Bronchial epithelial cell (primary cell): ENCODE measurements at places on chromosomes 3 and 15. TPM values are rescaled to one million over a fixed set of nuclear protein-coding genes. Genes with fewer than 3 reads are reported as not detected.
A peak's percentile ranks its signal among the peaks of the same experiment; 100 is the strongest.

The SLC12A1 gene
- not detected in 2 replicates for total RNA-seq

The SLC38A3 gene
- total RNA-seq = not detected in 2 replicates

The TMEM158 gene
- 1.3 and 1.6 TPM in 2 replicates for total RNA-seq

The SLC22A14 gene
- 0.26 and 0.64 TPM in 2 replicates for total RNA-seq

The PCCB gene
- 56.7 and 62.1 TPM in 2 replicates for total RNA-seq

The NDN gene
- total RNA-seq = 10.0 and 10.9 TPM in 2 replicates

The RBMS3 gene
- 3.4 and 5.9 TPM in 2 replicates for total RNA-seq

The MRPS22 gene
- 77.7 and 94.2 TPM in 2 replicates for total RNA-seq

- DNase-seq = no peak
Observed at GRCh38 chr3:127053979-127054378, 71.1 kb downstream of the PLXNA1 start.

DNA sequence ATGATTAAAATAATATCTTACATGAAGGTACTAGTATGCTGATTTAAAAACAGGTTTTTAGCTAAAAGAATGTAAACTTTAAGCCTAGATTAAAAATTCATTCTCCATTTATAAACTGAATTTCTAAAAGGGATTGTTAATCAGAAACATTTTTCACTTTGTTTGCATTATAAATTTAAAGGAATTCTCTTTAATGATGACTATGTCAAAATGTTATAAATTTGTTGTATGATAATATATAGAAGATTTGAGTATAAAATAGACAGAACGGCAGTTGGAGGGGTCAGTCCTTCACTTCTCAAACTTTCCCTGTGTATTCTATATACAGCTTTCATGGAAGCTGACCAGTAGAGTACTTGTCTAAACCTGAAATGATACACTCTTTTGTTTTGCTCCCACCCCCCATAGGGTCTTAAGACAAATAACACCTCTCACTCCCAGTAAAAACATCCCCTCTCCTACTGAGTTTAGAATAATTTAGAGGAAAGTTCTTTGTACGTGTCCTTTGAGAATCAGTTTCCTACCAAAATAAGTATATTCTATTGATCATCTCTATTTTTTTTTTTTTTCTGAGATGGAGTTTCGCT, 64.9 kb upstream of the PYGO1 start:
- DNase-seq = no peak

- DNase-seq = no peak
Observed at GRCh38 chr15:87487484-87487883, 769.1 kb downstream of the NTRK3 start.

DNA sequence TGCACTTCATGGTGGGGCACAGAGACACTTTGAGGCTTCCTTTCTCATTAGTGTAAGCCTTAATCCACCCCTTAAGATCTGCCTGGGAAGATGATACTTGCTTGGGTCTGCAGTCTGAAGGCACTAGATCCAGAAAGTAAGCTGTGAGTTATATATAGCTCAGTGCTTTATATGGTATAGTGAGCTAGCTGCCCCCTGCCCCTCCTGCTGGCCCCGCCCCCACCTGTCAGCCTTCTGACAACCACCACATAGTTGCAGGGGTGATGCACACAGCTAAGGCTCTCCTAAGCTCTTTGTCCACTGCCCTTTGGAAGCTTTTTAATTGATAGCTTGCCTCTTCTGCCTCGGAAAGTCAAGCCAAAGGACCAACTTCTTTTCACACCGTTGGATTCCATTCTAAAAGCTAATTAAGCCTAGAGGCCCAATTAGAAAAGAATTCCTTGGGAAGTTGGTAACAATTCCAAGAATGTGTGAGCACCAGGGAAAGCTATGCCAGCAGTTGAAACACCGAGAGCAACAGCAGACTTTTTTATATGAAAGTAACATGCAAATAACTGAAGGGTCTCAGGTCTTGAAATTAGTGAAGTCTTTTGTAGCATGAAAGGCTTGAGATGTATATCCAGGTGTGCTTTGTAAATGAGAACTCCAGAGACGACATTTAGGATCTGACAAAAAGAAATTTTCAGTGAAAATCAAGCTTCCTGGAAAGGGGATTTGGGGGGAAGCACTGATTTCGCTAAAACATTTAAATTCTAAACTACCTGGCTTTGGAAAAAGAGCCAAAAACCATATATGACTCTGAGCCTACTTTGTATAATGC, 2.3 kb downstream of the TPM1 start:
- DNase-seq = no peak

- DNase-seq = no peak
Observed at GRCh38 chr3:4757575-4758248, 221.5 kb upstream of the BHLHE40 start.

GRCh38 chr3:100825574-100825973, 116.3 kb downstream of the TFG start:
- DNase-seq = no peak

GRCh38 chr15:26504009-26504408, 268.9 kb downstream of the GABRB3 start:
- peak; percentile 2 for DNase-seq

DNA sequence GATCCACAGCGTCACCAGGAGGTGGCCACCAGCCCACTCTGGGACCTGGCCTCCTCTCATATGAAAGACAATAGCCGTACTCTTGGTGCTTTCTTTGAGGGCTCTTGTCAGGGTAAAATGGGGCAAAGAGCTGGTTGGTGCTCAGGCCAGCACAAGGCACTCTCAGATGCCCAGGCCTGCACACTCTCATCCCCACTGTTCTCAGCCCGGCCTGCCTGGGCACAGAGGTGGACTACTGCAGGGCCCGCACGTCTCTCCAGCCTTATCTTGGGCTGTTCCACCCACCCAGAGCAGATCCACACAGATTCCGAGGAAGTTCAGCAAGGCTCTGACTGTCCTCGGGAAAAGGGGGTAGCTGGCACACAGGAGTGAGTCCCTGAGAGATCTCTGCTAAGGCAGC, 122.8 kb upstream of the PRR20G start:
- no peak for DNase-seq

- no peak for DNase-seq
Observed at GRCh38 chr3:182568261-182568660, 225.0 kb upstream of the ATP11B start.

DNA sequence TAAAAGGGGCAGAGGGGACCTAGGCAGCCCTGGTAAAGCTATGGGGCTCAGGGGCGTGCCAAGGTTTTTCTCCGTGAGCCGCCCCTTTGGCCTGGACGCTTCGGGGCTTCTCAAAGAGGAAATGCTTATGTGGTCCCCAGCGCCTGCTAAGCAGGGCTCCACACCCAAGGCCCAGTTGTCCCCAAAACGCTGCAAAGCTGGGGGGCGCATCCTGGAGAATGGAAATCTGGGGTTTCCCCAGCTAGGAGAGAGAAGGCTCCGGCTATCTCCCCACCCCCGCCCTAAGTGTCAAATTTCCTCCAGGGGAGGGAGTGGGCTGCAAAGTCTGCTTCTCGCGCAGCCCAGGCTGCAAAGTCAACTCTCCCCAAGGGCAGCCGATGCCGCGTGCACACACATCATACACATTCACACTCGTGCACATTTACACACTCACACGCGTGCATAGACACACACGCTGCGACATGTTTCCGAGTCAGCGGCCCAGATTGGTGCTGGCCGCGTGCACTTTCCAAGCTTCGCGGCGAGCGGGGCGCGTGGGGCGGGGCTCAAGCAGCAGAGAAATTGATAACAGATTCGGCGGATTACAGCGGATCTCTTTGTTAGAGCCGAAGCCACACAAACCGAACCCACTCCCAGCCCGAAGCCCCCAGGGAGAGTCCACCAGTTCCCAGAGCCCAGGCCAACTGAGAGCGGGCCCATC, 4.5 kb downstream of the WNT5A start:
- DNase-seq = no peak

DNA sequence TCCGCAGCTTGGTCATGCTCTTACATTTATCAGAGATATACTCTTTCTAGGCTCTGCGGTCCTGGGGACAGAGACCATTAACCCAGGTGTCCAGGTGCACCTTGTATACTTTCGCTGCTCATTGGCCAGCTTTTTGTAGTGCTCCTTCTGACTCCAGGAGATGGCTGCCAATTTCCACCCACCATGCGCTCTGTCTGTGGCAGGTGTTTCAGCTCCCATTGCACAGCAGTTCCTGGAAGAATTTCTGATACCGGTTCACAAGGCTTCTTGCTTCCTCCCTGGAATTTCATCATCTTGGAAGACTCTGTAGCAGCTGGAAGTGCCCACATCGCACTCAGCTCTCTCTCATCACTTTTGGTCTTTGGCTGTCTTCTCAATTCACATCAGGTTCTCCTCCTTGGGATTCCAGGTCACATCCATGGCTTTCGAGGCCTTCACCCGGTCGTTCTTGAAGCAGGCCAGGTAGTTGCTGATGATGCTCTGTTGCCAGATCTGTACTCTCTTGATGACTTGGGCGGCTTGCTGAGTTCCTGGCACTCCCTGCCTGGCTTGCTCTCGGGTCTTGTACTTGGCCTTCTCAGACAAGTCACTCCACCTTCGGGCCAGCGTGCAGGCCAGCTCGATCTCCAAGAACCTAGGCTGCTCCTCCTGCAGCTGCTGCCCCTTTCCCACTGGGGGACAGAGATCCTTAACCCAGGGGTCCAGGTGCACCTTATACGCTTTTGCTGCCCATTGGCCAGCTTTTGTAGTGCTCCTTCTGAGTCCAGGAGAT, 41.1 kb upstream of the ARL8B start:
- no peak for DNase-seq

GRCh38 chr3:133970339-133970738, 59.4 kb downstream of the SLCO2A1 start:
- DNase-seq = no peak

DNA sequence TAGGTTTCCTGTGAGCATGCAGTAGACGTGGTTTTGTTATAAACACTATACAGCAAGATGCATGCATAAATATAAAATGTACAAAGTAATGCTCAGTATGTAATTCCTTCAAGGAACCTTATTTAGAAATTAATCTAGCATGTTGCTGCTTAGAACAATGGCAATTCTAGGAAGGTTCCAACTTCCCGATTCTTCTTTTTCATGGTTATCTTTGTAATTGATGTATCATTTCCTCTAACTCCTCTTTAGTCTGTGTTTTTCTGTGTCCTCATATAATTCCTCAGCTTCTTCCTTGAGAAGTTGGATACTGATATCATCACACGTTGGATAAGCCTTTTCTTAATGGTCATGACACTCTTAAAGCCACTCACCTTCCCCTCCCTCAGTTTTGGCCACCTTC, 3.5 kb downstream of the TSEN2 start:
- no peak for DNase-seq

- DNase-seq = no peak
Observed at GRCh38 chr15:83631534-83631933, 22.4 kb upstream of the ADAMTSL3 start.

- DNase-seq = no peak
Observed at GRCh38 chr3:146655333-146655996, 50.3 kb upstream of the PLSCR5 start.

GRCh38 chr15:66685638-66686150, 16.3 kb upstream of the SMAD6 start:
- DNase-seq = peak; percentile 27

GRCh38 chr15:74657846-74658245, 38.0 kb downstream of the EDC3 start:
- DNase-seq = peak; percentile 43

DNA sequence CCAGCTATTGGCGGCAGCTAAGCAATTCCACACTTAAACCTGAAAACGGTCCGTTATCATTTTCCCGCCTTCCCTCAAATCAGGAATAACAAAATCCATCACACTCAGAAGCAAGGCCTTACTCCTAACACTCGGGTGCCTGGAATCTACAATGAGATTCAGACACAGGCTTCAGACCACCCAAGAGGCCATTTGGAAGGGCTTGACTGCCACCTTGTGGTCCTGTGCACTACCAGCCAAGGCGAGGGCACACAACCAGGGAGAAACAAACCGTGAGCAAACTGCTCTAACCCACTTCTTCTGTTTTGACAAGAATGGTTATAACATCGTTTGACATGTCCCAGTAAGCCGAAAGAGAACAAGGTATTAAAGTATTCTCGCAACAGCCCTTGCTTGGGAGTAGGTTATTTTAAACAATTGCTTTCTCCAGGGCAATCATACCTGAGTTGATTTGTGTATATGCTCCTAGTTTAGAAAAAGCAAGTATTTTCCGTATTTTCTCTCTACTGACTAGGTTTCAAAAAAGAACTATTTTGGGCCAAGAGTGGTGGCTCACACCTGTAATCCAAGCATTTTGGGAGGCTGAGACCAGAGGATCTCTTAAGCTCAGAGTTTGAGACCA, 40.1 kb upstream of the TAFA4 start:
- peak; percentile 44 for DNase-seq

- DNase-seq = no peak
Observed at GRCh38 chr3:17045705-17046104, 160.9 kb downstream of the PLCL2 start.

- peak; percentile 3 for DNase-seq
Observed at GRCh38 chr15:75456710-75457109, 5.2 kb upstream of the SIN3A start.

DNA sequence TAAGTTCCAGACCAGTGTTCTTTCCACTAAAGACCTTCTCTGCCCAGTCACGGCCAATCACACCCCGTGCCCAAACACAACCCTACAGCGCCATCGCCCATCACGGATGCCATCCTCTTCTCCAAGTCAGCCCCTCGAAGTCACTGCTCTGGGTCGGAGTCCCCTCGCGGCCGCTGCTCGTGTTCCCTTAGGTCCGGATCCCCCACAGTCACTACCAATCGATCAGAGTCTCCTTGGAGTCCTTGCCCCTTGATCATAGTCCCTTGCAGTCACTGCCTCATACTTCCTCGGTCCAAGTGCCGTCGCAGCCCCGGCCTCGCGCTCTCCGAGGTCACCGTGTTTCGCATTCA, 461 bp downstream of the PCYT1A start:
- no peak for DNase-seq

DNA sequence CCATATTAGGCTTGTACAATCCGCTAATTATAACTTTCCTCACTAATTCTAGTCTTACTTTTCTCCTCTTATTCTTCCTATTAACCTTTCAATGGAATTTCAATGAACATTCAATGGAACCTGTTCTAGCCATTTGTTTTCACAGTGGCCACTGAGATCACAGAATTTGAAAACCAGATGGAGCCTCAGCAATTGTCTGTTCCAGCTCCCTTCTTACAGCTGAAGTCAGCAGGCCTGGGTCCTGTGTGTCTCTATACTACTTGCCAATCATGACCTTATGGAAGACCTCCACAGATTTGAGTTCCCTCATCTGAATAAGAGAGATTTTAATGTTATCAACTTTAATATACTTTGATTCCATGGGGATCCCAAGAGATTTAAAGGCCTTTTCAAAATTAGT, 36.6 kb downstream of the TJP1 start:
- no peak for DNase-seq

GRCh38 chr3:72475258-72476138, 372.7 kb downstream of the SHQ1 start:
- DNase-seq = no peak
